ENCODE measurements at places on chromosomes 3 and 15. TPM values are rescaled to one million over a fixed set of nuclear protein-coding genes. Genes with fewer than 3 reads are reported as not detected.
A peak's percentile ranks its signal among the peaks of the same experiment; 100 is the strongest.

DNA sequence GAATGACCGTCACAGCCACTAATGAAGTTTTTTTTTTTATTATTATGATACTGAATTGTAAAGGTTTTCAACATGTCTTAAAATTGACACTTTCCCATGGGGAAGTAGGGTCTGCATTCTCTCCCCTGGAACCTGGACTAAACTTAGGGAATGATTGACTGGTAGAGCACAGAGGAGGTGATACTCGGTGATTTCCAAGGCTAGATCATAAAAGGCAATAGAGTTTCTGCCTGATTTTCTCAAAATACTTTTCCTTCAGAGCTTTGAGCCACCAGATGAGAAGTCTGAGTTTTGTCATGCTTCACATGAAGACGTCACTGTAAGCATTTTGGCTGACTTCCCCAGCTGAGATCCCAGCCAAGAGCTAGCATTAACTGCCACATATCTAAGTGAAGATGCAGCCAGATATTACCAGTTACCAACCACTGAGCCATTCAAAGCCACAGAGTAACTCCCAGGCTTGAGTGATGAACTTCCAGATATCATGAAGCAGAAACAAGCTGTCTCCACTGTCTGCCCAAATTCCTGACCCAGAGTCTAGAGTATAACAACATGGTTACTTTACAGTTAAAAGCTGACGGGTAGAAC is 105.8 kb downstream of the LSAMP start:
- no peak for DNase-seq

GRCh38 chr3:126344380-126345041 is 12.7 kb downstream of the KLF15 start:
- DNase-seq = peak; percentile 1

- no peak for DNase-seq
Observed at GRCh38 chr3:183824761-183825455, 469 bp downstream of the MAP6D1 start.

DNA sequence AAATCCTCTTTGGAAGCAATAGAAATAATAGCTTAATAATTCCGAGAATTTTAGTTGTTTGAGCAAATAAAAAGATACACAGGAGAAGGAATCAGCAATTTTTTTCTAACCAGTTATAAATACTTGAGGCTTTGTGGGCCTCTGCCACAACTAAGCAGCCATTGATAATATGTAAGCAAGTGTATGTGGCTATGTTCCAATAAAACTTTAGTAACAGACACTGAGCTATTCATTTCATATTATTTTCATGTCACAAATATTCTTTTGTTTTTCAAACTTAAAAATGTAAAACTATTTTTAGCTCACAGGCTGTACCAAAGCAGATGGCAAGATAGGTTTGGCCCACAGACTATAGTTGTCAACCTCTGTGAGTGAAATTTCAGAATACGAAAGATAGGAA is 85.7 kb downstream of the MSL2 start:
- DNase-seq = no peak

DNA sequence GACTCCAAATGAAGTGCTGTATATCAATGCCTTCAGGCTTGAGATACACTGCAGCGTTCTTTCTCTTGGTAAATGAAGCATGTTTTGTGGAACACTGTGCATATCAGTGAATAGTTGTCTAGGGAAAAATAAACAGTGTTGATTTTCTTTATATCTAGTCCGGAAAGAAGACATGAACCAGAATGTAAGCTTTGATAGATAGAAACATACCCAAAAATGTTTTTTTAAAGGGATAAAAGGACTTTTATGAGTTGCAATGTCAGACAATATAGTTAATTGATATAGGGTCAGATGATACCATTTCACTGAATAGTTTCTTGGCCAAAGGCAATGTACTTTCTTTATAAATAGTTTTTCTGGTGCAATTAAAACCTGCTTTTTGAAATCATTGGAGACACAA is 1037.8 kb downstream of the OTOL1 start:
- DNase-seq = no peak

DNA sequence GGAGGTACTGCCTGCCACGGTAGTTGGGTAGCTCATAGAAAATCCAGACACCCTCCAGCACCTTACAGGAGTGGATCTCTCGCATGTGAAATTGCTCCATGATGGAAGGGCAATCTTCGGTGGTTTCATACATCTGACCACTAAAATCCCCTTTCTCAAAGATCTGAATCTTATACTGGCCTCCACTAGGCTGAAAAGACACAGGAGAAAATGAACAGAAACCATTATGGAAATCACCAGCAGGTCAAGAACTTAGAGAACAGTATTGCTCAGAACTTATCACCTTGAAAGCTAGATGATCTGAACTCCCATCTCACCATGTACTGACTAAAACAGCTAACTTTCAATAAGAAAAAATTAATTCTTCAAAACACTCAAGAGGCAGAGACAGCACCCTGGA is 5.4 kb downstream of the CRYGS start:
- no peak for DNase-seq

- DNase-seq = no peak
Observed at GRCh38 chr3:124149771-124150170, 157.8 kb upstream of the ROPN1 start.

GRCh38 chr3:110932567-110932966 is 139.0 kb upstream of the NECTIN3 start:
- DNase-seq = no peak

DNA sequence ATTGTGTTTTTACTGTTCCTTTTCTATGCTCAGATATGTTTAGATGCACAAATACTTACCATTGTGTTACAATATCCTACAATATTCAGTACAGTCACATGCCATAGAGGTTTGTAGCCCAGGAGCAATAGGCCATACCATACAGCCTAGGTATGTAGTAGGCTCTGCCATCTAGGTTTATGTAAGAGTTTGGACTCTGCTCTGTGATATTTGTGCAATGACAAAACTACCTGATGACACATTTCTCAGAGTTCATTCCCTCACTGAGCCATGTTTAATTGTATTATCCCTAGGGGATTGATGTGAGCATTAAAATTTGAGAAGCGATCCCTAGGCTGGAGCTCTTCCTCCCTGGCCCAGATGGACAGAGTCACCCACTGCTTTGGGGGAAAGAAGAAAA is 270.0 kb upstream of the PROK2 start:
- no peak for DNase-seq

GRCh38 chr3:168066882-168067281 is 28.8 kb downstream of the GOLIM4 start:
- DNase-seq = no peak

DNA sequence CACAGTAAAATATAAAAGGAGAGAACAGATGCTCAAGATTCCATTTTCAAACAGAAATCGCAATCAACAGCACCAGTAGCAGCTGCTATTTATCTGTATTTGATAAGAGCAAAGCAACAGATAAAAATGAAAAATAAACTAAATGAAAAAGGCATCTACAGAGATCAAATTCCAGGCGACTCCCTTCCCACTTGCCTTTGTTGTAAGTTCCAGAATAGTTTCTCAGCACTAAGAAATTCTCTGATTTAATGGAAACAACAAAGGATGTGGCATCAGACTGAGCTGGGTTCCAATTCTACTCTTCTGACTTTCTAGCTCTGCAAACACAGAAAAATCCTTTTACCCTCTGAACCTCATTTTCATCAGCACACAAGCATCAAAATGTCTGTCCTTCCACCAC is 110.8 kb upstream of the MME start:
- DNase-seq = no peak

DNA sequence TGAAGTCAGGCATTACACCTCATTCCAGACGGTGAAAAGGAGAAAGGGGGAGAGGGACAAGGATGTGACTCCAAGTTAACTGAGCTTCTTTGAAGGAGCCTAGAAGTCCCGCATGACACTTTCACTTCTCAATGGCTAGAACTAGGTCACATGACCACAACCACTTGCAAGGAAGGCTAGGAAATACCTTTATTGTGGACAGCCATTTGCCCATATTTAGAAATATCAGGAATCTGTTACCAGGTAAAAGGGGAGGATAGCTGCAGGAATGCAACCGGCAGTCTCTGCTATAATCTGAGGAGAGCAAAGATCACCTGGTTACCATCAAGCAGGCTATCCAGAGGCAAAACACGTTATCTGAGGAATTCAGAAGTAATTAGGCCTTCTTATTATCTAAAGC is 28.9 kb upstream of the PXYLP1 start:
- no peak for DNase-seq

DNA sequence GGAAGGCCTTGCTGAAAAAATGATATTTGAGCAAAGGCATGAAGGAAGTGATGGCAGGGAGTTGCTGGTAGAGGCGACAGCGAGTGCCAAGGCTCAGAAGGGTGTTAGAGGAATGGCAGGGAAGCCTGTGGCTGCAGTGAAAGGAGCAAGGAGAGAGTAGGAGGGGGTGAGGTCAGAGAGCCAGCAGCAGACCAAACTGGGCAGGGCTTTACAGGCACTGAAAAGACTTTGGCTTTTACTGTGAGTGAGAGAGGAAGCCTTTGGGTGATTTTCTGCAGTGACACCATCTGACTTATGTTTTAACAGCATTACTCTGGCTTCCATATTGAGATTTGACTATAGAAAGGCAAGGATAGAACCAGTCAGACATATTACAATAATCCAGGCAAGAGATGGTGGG is 11.4 kb downstream of the TICRR start:
- no peak for DNase-seq

- no peak for DNase-seq
Observed at GRCh38 chr3:6255229-6255628, 605.7 kb upstream of the GRM7 start.

DNA sequence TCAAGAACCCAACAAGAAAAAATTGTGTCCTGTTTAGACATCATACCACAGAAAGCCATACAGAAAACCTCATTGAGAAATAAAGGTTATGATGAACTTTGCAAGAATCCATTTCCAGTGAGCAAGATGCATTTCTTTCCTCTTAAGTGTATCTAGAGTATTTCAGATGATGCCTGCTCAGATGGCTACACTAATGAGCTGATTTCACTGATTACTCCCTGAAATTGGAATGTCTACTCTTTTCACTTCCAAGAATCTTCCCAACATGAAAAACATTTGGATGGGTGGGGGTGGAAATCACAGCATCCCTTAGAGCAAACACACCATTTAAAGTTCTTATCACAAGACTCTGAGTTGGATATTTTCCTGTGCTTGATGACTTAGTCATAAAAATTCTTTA is 41.4 kb upstream of the IL12A start:
- no peak for DNase-seq

- DNase-seq = no peak
Observed at GRCh38 chr3:53116956-53117355, 13.3 kb downstream of the RFT1 start.

Gene ZIC1
- total RNA-seq = not detected

Gene IL20RB
- 0.61 TPM for total RNA-seq

Gene CLEC3B
- total RNA-seq = 64.6 TPM

Gene PRSS50
- total RNA-seq = 0.12 TPM

Gene ACP3
- 1.0 TPM for total RNA-seq

Gene CD96
- 0.32 TPM for total RNA-seq

Gene RBMS3
- 23.9 TPM for total RNA-seq

Gene TNFSF10
- total RNA-seq = 22.6 TPM

Gene GLDN
- total RNA-seq = 13.2 TPM

Gene CEP152
- total RNA-seq = 1.1 TPM

Gene DNAJA4
- total RNA-seq = 210 TPM

All from heart right ventricle (tissue), 16 donors.